ENCODE measurements at places on chromosomes 16 and 17.

- no peak for DNase-seq
Observed at GRCh38 chr16:26830428-26831127, 236.1 kb upstream of the C16orf82 start.

GRCh38 chr17:50027172-50027880 is 28.6 kb upstream of the ITGA3 start:
- DNase-seq, result no peak

GRCh38 chr16:16143038-16143763 is 80.1 kb downstream of the ABCC6 start:
- no peak for DNase-seq

DNA sequence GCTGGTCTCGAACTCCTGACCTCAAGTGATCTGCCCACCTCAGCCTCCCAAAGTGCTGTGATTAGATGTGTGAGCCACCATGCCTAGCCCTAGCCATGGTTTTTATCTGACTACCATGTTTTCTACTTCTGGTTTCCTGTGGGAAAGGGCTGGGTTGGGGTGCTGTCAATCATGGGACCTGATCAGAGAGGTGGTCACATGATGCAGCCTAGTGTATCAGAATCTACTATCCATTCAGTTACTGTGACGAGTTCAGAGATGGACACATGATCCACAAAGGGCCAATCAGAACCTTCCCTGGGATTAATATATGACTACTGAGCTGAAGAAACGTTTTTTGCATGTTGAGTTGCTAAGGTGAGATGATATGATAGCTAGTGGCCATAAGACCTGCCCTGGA is 59.1 kb downstream of the ABCC6 start:
- no peak for DNase-seq

- DNase-seq, result no peak
Observed at GRCh38 chr17:39597372-39598046, 10.2 kb downstream of the NEUROD2 start.

All from stimulated activated CD8-positive, alpha-beta memory T cell treated with anti-CD3 and anti-CD28 coated beads, Interleukin-2, amount 100 ng/mL, for 48 hours (primary cell).